Kidney tubule cell (primary cell): ENCODE measurements at places on chromosomes 12 and 14.
A peak's percentile ranks its signal among the peaks of the same experiment; 100 is the strongest.

DNA sequence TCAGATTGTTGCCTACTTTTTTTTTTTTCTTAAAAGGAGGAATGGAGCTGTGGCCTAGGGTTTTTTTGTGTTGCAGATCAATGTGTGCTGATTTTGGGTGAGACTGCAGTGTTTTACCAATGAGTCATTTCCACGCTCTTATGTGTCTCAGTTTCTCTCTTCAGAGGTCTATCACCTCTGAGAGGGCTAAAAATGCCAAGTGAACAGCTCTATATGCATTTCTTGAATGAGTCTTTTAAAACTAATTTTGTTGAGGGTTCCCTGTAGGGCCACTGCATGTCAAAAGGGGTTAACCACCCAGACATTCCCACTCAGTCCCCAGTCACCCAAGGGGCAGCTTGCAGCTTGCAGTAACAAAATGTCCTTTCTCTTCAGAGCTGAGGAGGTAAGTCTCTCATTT, 24.3 kb upstream of the GLIPR1L2 start:
- peak; percentile 1 for DNase-seq

DNA sequence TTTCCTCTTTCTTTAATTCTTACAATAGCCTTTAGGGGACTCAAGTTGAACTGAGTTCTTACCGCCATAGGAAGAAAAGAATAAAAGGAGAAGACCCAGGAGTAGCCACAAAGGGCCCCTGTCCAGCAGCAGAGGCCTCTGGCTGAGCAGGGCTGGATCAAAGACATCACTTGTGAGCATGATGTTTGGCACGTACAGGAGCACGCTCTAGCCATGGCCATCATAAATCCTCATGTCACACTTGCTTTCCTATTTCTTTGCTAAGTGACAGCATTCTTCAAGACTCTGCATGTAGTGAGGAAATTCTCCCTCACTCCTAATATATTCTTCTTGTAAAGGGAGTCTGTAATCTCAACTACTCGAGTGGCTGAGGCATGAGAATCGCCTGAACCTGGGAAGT, 15.7 kb downstream of the CLEC4C start:
- DNase-seq, result no peak

GRCh38 chr12:50103767-50104321, at the start of gene GPD1:
Gene GPD1 (plus strand): TSS chr12:50104008. CDS start chr12:50104051, 43 bp downstream.
- DNase-seq, result peak; percentile 60

- peak; percentile 97 for DNase-seq
Measured at GRCh38 chr12:92899386-92900001, 29.6 kb downstream of the EEA1 start.

DNA sequence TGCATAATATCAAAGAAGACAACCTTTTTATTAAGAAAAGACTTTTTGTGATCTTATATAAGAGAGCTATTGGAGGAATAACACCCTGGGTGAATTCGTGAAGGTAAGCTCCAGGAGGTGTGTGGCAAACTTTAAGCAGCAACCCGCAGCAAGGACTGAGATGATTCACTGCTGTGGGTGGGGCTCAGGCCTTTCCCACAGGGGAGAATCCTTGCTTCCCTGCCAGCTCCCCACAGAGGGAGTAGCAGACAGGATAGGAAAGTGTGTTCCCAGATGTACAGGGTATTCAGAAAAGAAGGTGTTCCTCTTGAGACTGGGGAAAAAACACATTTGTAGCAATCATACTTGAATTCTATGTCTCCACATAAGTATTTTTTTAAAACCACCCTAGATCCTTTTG, 9.2 kb downstream of the NDUFA12 start:
- DNase-seq, result peak; percentile 68

DNA sequence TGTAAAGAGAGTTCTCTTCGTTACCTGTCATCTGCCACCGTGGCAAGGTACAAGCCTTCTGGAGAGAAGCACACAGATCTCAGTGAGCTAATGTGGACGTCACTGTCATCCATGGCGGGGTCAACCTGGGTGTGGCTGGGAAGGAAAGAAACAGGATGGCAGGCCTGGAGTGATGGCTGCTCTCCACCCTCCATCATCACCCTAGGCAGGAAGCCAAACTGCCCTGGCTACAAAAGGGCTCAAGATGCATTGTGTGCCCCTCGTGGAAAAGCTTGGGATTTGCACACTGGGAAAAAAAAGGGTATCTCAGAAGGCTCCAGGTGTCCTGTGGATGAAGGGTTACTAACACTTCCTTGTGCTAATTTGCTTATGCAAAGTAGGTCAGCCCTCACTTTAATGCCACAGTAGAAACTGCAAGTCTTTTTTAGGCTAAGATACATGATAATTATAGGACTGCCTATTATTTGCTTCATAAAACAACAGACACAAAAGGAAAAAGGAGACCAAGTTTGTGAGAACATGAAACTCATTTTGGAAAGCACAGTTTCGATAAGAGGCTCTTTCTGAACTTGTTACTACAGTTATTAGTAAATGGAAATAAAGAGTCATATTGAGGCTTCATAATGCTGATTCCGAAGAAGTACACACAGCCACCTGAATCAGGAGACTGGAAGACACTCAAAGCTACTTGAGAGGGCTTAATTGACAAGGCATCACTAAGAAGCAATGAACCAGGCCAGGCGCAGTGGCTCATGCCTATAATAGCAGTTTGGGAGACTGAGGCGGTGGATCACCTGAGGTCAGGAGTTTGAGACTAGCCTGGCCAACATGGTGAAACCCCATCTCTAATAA, 18.9 kb downstream of the RFC5 start:
- DNase-seq, result peak; percentile 22

DNA sequence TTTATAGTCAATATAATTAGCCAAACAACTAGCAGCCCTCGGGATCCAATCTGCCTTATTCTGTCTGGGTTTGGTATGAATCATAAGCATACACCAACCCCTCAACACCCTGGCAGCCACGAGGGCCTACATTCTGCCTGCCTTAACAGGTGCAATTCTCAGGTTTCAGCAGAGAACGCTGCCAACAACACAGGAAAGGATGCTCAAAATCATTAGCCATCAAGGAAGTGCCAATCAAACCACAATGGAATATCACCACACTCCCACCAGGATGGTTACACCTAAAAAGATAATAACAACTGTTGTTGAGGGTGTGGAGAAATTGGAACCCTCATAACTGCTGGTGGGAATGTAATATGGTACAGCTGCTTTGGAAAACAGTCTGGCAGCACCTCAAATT, 122.8 kb downstream of the TTC7B start:
- no peak for DNase-seq

GRCh38 chr14:95902273-95902826, 25.7 kb downstream of the TUNAR start:
- no peak for DNase-seq

DNA sequence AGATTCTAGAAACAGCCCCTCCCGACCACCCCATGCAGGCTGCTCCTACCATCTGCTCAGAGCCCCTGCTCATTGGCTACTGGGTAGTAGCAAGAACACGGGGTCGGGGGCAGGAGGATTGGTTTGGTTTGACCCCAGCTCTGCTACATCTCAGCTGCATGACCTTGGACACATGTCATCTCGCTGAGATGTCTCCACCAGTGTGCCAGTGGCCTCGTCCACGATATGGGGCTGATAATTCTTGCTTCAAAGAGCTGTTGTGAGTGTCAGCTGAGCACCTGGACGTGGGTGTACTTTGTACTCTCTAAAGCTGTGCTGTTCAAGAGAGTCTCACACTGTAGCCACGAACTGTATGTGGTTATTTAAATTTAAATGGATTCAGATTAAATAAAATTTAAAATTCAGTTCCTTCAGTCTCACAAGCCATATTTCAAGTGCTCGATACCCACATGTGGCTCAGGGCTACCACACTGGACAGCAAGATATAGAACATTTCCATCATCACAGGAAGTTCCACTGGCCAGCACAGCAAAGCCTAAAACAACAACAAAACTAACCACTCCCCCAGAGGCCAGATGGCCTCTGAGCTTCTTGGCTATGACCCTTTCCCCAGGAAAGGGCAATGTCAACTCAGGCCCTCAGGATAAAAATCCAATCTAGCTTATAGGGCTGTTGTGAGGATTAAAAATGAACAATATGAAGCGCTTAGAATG, 18.6 kb downstream of the LTBP2 start:
- DNase-seq, result no peak

- no peak for DNase-seq
Measured at GRCh38 chr14:75476274-75476995, 45.8 kb upstream of the BATF start.

GRCh38 chr12:61282790-61283575, 977.2 kb upstream of the USP15 start:
- peak; percentile 39 for DNase-seq

- DNase-seq, result no peak
Measured at GRCh38 chr12:128671528-128672042, 152.2 kb downstream of the SLC15A4 start.

DNA sequence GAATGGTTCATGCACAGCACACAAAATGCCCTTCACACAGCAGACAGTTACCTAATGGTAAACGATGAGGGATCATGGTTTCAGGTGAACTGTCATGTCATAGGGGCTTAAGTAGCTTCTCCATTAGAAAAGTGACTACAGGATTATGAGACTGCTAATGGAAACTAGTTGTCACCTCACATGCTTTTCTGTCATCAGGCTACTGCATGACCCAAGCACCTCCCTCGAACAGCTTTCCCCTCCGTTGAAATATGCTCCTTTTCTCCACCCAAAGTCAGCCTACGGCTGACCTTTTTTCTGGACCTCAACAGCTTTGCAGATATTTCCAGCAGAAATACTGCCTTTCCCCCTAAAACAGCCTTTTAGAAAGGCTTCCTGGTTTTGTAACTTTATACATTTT, 467.3 kb downstream of the EGLN3 start:
- DNase-seq, result no peak
